ENCODE measurements at places on chromosomes 3 and 15.

- DNase-seq, result peak; percentile 31
Observed at GRCh38 chr3:126546013-126546412, 12.7 kb downstream of the C3orf22 start.

DNA sequence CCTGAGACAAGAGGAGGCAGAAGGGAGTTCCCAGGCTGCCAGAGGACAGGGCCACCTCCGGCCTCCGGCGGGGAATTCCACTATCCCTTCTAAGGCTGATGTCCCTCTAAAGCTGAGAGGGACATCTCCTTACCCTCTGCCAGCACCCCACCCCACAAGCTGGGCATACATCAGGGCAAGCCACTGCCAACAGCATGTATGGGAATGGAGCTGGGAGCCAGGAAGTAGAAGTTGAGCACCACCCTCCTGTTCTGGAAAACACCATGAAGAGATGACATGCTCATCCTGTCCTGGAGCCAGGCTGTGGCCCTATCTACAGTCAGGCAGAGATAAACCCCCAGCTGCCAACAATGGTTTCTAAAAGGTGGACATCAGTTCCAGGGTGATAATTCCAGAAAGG, 7.1 kb downstream of the PLCD1 start:
- DNase-seq, result no peak

DNA sequence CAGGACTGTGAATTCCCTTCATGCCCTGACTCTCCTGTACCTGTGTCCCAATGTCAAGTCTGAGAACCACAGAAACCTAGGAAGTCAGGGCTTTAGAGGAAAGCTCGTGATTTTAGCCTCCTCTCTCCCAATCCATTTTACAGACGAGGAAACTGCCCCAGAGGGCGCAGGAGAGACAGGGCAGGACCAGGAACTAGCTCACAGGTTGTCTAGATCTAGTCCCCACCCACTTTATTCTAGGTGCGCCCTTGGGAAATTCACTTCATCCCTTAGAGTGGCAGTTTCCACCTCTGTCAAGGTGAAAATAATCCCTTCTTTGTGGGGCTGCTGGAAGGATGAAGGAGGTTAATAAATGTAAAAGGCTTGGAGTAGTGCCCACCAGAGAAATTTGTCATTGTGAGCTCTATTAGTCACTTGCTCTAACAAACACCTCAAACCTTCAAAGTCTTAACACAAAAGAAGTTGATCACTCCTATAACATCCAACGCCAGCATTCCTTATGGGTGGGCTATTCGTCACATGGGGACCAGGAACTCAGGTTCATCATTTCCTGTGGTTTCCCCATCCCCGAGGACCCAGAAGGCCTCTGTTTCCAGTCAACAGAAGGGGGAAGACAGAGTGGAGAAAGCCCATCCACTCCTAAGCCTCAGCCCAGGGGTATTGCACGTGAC, 282.3 kb downstream of the XXYLT1 start:
- peak; percentile 25 for DNase-seq

DNA sequence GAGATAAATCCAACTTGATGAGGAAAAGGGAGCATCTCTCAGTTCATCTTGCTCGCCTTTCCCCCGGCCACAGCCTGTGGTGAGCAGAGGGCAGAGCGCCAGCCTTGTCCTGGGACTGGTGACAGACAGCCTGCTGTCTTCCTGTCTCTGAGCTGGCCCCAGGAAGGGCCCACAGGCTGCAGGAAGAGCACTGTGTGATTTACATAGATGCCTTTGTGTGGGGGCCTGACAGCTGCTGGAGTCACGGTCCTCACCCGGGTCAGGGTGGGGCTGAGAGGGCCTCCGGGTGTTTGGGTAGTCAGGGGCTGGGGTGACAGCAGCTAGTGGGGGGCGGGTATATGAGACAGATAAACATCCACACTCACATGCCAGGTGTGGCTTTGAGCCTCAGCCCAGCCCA, 29.3 kb downstream of the PLA2G4D start:
- DNase-seq, result peak; percentile 33

GRCh38 chr3:160099834-160100233, 111.2 kb downstream of the IL12A start:
- no peak for DNase-seq

DNA sequence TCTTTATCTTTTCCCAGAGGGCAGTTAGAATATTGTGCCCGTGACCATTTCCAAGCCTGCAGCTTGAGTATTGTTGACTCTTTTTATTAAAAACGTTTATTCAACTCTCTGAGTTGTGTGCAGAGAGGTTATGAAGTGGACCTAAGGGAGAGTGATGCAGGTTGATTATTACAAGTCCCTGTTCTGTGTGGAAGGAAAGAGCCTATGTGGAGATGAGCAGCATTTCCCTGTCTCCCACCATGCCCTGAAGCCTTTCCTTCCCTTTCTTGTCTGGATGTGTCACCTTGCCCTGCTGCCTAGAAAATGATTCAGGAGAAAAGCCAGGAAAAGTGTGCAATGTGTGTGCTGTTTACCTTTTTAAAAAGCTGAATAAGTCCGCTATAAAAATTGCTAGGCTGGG, 19.4 kb downstream of the ZPLD1 start:
- DNase-seq, result no peak

- DNase-seq, result no peak
Observed at GRCh38 chr3:37024092-37024491, 30.8 kb downstream of the MLH1 start.

DNA sequence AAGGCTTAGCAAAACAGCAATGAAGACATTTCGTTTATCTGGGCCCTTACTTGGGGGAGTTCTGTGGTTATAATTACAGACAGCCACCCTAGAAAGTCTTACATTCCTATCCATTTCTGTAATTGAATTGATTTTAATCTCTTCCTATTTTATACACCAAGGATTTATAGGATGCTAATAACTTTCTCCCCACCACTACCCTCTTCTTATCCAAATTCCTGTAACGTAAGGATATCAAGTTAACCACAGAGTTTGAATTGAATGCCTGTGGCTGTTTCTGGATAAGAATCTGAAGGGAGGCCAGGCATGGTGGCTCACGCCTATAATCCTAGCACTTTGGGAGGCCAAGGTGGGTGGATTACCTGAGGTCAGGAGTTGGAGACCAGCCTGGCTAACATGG, 78.6 kb downstream of the MLH1 start:
- DNase-seq, result no peak

- no peak for DNase-seq
Observed at GRCh38 chr3:70554170-70554569, 241.7 kb upstream of the MDFIC2 start.

GRCh38 chr3:155491696-155492095, 198.2 kb upstream of the STRIT1 start:
- DNase-seq, result no peak

GRCh38 chr15:63136742-63137141, 15.1 kb downstream of the LACTB start:
- no peak for DNase-seq

GRCh38 chr3:32968920-32969389, 17.5 kb downstream of the CCR4 start:
- peak; percentile 21 for DNase-seq

DNA sequence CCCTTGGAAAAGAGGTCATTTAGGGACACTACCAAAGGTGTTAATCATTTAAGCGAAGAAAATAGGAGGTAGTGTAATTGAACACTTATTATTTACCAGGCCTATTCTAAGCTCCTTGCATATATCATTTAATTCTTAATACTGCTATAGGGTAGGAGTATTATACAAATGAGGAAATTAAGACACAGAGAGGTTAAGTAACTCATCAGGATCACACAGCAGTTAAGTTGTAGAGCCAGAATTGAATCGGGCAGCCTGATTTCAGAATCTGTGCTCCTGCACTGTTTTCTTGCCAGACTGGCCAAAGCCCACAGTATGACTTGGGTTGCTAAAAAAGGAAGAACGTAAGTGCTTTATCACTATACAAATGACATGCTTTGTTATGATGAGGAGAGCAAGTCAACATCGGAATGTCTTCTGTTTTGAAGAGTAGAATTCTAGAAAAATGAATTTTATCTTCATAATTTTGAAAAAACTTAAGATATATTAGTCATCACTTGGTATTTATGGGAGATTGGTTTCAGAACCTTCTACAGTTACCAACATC, 31.4 kb downstream of the HPS3 start:
- DNase-seq, result no peak

GRCh38 chr15:65329288-65329983, 25.0 kb downstream of the RNU5B-1 start:
- no peak for DNase-seq

DNA sequence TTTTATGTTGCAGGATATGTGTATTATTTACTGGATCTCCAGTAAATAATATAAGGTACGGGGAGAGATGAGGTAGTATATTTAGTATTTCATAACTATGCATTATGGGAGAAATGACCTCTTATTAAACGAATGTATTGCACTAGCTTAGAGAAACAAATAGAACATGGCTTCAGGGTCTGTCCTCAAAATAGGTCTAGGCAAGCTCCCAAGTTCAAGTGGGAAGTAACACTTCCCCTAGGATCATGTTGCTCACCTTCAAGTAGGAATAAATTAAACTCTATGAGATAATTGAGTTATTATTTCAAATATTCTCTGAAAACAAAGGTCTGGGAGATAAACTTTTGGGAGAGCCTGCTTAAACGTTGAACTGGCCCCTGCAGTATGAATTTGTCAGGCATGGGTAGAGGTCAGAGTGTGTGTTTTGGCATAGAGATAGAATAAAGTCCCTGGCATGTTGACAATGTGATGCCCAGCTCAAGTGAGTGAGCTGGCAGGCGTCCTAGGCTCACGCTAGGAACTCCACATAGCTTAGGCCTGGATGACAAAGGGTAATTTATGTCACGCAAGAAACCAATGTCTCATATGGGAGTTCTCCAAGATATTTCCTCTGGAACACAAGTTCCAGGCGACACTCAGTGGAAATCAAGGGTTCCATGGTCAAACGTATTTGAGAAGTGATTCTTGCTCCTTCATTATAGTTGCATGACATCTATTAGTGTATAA, 236.8 kb downstream of the CACNA2D3 start:
- no peak for DNase-seq

GRCh38 chr15:39118510-39118909, 462.4 kb upstream of the THBS1 start:
- no peak for DNase-seq

DNA sequence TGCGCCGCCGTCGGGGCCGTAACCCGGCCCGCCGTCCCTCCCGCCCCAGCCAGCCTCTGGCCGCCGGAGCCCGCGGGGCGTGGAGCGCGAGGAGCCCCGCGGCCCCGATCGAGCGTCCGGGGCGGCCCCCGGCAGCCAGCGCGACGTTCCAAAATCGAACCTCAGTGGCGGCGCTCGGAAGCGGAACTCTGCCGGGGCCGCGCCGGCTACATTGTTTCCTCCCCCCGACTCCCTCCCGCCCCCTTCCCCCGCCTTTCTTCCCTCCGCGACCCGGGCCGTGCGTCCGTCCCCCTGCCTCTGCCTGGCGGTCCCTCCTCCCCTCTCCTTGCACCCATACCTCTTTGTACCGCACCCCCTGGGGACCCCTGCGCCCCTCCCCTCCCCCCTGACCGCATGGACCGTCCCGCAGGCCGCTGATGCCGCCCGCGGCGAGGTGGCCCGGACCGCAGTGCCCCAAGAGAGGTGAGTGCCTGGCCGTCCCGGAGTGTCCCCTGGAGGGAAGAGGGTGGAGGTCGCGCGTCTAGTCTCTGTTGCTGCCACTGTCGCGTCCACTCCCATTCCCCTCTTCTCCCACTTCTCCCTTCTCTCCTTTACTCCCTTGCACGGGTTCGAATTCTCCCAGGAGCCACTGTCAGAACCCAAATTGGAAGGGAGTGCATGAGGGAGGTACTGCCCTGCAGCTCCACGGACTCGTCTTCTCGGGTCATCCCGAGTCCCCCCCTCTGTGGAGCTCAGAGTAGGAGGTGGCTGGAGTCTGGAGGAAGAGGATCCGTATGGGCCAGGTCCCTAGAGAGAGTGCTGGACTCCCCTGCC, 585 bp downstream of the CSK start:
- peak; percentile 76 for DNase-seq

- no peak for DNase-seq
Observed at GRCh38 chr3:174023421-174023820, 625.9 kb downstream of the NLGN1 start.

GRCh38 chr3:62830727-62831322, 44.4 kb downstream of the CADPS start:
- no peak for DNase-seq

DNA sequence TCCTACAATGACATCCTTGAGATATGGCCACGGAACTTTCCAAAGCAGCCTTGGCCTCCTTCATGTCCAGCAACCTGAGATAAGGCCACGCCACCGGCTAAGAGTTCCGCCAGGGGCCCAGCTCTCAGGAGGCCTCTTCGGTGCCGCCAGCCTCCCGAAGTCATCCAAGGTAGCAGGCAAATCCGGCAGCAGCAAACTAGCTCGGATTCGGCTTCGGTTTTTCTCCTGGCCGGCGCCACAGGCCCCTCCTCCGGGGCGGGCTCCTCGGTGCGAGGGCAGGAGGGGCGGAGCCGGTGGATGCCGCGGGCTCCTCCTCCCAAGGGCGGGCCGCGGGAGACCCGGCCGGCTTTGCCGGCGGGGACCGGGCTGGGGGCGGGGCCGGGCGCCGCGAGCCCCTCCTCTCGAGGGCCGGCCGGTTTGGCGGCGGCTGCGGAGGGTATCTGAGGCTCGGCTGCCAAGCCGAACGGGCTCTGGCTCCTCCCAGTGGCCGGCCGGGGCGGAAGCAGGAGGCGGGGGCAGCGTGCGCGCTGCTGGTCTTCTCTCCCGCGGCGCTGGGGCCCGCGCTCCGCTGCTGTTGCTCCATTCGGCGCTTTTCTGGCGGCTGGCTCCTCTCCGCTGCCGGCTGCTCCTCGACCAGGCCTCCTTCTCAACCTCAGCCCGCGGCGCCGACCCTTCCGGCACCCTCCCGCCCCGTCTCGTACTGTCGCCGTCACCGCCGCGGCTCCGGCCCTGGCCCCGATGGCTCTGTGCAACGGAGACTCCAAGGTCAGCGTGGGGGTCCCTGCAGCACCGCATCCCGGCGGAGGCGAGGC, at the start of gene GMPS:
GMPS (plus strand) TSS at position 518 of the 812 bp plus-strand sequence; CDS start at position 739, 221 bp downstream.
- peak; percentile 96 for DNase-seq

GRCh38 chr15:62163397-62164013, 1.6 kb downstream of the C2CD4B start:
- no peak for DNase-seq
